ENCODE measurements at places on chromosomes 3 and 15.

GRCh38 chr3:17431004-17431403, 311.4 kb downstream of the TBC1D5 start:
- DNase-seq: peak; percentile 50

GRCh38 chr3:192834428-192834827, 83.2 kb downstream of the MB21D2 start:
- no peak for DNase-seq

DNA sequence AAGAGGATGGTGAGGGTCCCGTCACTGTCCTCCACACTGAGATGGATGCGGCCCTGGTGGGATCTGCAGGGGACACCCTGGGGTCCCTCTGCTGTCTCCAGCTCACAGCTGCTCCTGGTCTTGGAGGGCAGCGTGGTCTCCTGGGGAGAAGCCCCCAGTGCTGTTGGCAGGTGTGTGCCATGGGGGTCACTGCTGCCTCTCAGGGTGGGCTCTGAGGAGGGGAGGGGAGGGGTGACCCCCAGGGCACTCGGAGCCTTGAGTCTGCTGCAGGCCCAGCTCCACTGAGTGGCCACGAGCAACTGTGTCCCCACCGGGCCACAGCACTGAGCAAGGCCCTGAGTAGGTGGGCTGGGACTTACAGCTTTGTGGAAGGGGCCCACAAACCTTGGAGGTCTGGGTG, 34.7 kb downstream of the KLHL25 start:
- DNase-seq: no peak

- DNase-seq: no peak
Measured at GRCh38 chr3:101010296-101010695, 17.1 kb upstream of the ABI3BP start.

GRCh38 chr3:161268601-161269000, 47.5 kb downstream of the NMD3 start:
- DNase-seq: no peak

DNA sequence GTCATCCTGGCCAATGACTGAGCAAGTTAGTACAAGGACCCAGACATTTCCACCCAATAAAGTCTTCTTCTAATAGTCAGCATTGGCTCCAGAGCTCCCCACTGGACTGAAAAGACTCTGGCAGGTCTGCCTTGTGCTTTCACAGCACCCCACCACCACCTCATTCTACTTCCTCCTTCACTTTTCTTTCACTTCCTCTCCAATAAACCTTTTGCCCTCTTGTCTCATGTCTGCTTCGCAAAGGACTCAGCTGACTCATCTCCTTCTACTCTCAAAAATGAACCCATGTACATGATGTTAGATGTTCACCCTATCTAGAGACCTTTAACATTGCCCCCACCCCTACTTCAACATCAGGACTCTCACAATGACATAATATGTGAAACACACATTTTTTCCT, 181.0 kb upstream of the PPP2R3A start:
- no peak for DNase-seq

GRCh38 chr3:67362686-67363085, 291.7 kb downstream of the SUCLG2 start:
- DNase-seq: no peak

GRCh38 chr3:58341376-58341775, 8.7 kb downstream of the PXK start:
- DNase-seq: no peak

- no peak for DNase-seq
Measured at GRCh38 chr3:41202834-41203345, 3.6 kb downstream of the CTNNB1 start.

- peak; percentile 34 for DNase-seq
Measured at GRCh38 chr3:13069495-13069894, 3.7 kb downstream of the IQSEC1 start.

GRCh38 chr15:37098468-37099318, 1.7 kb downstream of the MEIS2 start:
- peak; percentile 44 for DNase-seq

DNA sequence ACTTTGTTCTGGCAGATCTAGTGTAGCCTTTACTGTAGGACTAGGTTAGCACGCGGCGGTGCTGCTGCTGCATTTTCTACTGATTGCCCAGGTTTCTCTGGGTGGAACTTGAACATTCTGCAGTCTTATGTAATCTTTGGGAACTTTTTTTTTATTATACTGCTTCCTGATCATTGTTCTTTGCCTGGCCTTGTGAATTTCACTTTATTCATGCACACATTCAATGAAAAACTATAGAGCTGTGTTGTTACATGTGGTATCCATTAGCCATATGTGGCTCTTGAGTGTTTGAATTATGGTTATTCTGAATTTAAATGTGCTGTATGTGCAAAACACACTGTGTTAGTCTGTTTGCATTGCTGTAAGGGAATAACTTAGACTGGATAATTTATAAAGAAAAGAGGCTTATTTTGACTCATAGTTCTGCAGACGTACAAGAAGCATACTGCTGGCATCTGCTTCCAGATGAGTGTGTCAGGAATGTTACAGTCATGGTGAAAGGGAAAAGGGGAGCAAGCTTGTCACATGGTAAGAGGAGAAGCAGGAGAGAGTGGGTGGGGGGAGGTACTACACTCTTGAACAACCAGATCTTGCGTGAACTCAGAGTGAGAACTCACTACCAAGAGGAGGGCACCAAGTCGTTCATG, 26.5 kb downstream of the MEF2A start:
- DNase-seq: no peak

GRCh38 chr3:149621218-149622005, 36.4 kb downstream of the WWTR1 start:
- no peak for DNase-seq

DNA sequence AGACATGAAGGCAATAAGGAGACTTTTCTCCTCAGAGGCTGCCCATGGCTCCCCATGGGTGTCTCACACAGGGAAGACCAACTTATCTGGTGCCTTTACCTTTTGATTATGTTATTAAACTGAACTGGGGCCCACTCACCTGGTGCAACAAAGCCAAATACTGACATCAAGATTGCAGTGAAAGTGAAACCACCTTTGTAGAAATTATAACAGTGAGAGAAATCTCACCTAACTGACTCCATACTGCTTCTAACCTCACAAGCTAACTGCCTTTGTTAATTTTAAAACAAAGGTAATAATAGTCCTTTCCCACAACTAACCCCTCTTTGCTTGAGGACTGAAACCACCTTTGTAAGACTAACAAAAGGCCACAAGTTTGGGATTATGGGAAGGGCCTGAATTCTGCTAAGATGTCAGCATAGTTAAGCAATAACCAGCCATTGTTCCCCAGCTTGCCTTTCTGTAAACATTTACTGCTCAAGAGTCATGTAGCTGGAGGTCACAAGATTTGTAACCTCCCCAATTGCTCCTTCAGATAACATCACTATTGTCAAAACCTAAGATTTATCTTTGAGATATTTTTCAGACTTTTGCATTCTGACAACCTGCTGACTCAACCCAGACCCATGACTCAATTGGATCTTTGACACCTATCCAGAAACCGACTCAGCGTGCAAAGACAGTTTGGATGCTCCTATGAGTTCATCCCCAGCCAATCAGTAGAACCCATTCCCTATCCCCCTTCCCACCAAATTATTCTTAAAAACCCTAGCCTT, 420.3 kb upstream of the CFAP20DC start:
- no peak for DNase-seq

- no peak for DNase-seq
Measured at GRCh38 chr3:171206283-171206682, 179.8 kb upstream of the SLC2A2 start.

GRCh38 chr15:91944331-91944730, 90.8 kb downstream of the SLCO3A1 start:
- no peak for DNase-seq

DNA sequence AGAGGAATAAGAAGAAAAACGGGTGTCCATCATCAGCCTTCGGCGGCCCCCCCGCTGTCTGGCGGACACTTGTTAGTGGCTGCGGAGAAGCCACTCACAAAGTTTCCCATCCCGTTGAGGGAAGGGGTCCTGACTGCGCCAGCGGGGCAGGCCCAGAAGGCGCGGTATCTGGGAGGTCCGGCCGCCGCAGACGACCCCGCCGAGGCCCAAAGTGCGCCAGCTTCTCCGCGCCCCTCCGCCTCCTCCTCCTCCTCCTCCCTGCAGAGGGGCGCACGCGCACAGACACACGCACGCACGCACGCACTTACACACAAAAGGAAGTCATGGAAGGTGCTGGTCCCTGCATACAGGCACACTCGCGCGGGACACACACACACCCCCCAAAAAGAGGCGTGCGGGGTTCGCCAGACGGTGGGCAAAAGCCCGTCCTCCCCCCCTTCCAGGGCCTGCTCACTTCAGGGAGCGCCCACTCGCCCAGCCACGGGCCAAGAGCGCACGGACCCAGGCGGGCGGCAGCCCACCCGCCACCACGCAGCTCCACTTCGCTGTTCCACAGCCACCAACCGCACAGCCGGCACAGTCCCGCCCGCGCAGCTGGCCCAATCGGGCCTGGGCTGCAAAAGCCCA, 18.0 kb downstream of the ZNF148 start:
- peak; percentile 72 for DNase-seq

DNA sequence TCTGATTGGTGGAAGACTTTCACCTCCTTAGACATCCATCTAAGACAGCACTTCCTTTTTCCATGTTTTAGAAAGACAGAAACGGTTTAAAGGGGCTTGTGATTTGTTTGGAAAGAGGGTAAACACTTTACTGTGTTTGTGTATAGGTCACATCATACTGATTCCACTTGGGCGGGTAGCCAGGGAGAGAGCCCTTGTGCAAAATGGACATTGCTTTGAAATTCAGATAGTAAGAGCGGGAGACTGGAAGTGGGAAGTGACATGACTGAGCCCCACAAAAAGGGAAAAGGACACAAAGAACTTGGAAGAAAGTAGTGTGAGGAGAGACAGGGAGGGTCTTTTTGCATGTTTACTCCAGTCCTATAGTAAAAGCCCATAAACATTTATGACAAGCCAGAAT, 195.6 kb upstream of the CNTN4 start:
- no peak for DNase-seq

- DNase-seq: no peak
Measured at GRCh38 chr3:128499724-128500275, 6.8 kb upstream of the GATA2 start.

Data from NCI-H2081 (cell line).